Mesendoderm (in vitro differentiated cells): ENCODE measurements at places on chromosomes 16 and 17.

DNA sequence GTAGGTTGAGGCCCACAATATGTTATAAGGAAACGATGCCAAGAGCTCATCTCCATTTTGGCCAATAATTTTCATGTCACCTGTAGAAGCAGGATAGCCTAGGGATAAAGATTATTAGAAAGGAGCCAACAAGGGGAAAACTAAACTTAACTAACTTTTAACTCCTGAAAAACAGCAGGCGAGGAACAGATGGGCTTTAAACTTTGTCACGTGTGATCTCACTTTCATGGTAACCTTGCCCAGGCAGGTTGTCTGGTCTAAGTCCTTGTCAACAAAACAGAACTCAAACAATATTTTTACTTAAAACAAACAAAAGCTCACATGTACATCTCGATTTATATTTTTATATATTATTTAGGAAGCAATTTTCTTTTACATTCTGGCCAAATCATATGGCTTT lies 1672.0 kb downstream of the TP53TG3F start:
- no peaks in the 10 kb centered on the region for H3K27me3 ChIP-seq
- no peaks in the 10 kb centered on the region for H3K36me3 ChIP-seq
- H3K27ac ChIP-seq: no peak overlapping the region

- H3K27ac ChIP-seq: no peak overlapping the region
- H3K4me1 ChIP-seq: no peaks in the 10 kb centered on the region
- DNase-seq: no peak
- H3K36me3 ChIP-seq: no peaks in the 10 kb centered on the region
- no peak overlapping the region for H3K4me3 ChIP-seq
- no peaks in the 10 kb centered on the region for H3K27me3 ChIP-seq
Observed at GRCh38 chr17:80519091-80519781, 25.4 kb upstream of the RPTOR start.

DNA sequence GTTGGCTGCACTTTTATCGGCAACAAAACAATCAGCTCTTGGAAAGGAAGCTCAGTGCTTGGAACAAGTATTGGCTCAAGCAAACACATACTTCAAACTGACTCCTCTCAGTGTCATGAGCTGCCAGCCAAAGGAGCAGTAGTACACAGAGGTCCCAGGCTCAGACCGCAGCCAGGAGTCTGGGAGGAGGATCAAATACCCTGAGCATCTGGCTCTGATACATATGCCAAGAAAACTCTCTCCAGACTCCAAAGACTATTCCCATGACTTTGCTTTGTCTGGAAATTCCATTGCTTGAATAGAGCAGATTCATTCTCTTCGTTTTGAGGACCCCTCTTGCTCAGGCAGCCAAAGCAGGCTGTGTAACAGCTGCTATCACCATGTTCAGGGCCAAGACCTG lies 501.6 kb upstream of the PSMD7 start:
- no peaks in the 10 kb centered on the region for H3K36me3 ChIP-seq
- no peaks in the 10 kb centered on the region for H3K27me3 ChIP-seq
- DNase-seq: no peak
- no peak overlapping the region for H3K4me3 ChIP-seq

DNA sequence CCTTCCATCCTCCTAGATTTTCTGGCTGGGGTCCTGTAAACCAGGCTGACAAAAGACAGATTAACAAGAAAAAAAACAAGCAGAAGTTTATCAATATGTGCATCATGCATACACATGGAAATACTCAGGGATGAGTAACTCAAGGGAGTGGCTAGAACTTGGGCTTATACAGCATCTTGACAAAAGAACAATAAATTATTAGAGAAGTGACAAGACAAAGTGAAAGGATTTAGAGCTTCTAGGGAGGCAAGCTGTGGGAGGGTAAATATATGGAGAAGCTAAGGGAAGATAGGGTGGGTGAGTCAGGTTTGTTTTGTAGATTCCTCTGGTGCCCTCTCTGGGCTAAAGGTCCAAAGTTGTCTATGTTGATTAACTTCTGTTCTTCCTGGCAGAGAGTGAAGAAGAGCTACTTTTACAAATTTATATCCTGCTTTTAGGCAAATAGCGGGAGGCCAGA lies 48.0 kb upstream of the NDRG4 start:
- H3K27ac ChIP-seq: no peak overlapping the region
- H3K4me3 ChIP-seq: no peak overlapping the region
- no peaks in the 10 kb centered on the region for H3K27me3 ChIP-seq
- H3K36me3 ChIP-seq: no peaks in the 10 kb centered on the region

DNA sequence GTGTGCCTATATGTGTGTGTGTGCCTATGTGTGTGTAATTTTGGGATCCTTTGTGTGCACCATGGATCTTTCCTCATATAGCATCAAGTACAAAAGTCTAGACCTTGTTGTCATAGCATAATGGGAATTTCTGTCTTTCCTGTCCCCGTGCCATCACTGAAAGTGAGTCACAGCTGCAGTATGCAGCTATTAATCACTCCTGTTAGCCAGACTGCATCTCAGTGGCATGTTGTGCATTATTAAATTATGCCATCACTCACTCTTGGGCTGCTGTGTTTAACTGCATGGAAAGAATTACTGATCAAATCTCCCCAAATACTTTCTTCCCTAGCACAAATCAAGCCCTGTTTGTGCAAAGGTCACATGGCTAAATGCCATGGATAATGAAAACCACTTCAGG lies 92.4 kb downstream of the CBLN1 start:
- no peaks in the 10 kb centered on the region for H3K4me1 ChIP-seq
- no peak overlapping the region for H3K4me3 ChIP-seq
- DNase-seq: no peak
- H3K36me3 ChIP-seq: no peaks in the 10 kb centered on the region
- no peak overlapping the region for H3K27ac ChIP-seq
